ENCODE measurements at places on chromosomes 13 and 19.

DNA sequence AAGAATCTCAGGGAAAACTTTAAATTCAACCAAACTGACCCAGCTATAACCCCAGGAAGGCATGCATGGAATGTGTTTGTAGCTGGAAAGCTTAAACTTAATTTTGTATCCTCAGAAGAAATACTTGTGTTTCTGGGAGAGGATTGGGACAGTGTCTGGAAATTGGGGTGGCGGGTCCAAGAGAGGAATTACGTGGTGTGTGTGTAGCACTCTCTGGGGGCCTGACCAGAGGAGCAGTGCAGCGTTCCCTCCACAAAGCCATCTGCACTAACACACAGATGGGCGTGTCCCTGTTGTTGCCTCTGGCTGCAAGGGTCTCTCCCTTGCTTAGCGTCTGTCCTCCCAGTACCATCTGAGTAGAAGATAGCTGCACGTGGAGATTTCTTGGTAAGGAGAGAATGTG lies 6.4 kb downstream of the GARRE1 start:
- DNase-seq: no peak

DNA sequence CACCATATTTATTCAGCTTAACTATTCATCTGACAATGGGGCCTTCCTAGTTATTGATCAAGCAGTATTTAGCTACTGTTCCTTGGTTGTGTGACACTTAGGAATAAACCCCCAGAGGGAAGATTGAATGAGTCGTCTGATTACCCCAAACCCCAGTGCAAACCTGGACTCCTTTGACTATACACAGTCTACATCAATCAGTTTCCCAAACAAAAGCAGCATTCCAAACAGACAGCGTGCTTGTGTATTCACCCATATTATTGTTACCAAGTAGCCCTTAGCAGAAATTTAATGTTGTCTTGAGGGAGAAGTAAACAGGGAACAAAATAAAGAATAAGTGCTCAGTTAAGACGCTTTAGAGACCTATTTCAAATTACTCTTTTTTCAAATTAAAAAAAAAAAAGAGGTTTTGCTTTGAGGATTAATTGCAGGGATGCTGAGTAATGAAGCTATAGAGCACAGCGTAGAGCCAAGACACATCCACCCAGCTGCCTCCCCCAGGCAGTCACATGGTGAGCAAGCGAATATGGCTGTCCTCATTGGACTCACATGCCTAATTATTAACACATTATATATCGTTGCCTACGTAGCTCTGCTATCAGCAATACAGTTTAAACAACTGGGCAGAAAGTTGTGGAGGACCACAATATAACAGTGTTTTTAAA lies 14.7 kb upstream of the B3GLCT start:
- no peak for DNase-seq

DNA sequence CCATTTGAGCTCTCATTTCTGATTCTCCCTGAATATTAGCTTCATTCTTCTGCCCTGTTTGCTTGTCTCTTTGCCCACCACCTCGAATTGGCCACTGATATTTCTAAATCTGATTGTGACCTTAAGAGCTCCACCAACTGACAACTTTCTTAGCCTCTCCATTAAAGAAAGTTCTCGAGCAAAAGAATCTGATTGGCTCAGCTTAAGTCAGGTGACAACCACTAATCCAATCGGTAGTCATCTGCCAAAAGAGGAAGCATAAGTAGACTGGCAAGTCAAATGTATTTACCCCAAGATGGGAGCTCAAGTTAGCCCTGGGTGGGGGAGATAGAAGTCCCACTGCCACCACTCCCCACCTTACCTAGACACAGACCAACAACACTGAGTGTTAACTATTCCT lies 41.5 kb downstream of the NOTCH3 start:
- no peak for DNase-seq

DNA sequence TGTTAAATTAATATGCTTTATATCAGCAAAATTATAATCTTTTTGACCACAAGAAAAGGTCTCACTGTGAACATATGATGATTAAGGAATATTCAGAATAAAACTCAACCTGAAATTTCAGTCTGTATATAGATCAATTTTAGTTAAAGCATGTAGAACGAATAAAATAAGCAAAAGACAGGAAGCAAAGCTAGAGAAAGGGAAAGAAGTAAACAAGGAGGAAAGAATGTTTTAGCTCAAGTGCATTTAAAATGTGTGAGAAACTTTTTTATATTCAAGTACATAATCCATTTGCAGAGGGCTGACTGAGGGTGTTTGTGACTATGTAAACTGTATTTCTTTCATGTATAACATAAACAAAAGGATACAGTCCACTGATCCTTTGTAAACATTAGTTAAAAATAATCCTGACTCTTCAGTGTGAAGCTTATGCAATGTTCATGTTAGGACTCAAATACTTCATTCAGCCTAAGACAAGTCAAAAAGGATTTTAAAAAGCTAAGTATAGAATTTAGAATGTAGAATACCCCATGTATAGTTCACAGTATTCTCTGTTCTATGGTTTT lies 472.1 kb downstream of the DIAPH3 start:
- no peak for DNase-seq

DNA sequence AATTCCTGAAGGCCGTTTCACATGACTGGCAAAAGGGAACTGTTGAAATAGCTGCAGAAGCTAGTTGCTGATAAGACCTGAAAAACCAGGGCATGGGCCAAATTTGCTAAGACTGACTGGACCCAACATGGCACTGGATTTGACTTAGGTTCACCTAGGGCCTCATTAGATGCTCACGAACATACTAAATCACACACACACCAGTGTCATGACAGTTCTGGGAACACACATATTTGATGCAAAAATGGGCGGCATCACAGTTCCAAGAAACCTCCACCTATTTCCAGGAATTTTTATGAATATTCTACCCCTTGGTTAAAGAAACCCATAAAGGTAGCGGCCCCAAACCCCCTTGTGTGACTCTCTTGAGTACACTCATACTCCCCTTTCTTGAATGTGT lies 99.6 kb upstream of the OBI1 start:
- no peak for DNase-seq

DNA sequence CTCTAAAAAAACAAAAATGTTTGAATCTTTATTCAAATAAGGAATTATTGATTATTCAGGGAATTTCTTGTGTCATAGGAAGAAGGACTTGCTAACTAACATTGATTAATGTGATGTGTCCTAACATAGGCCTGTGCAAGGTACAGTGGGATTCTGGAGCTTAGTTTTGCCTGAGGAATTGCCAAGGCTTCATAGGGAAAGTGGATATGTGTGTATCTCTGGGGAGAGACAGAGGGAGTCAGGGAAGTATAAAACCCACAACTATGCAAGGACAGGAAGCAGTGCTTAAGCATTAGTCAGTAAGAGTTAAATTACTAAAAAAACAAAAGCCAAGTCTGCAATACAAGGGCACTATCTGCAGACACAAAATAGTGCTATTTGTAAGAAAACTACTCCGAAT lies 59.6 kb downstream of the WDFY2 start:
- no peak for DNase-seq

GRCh38 chr13:32426191-32426989 lies 1.5 kb downstream of the N4BP2L1 start:
- no peak for DNase-seq

DNA sequence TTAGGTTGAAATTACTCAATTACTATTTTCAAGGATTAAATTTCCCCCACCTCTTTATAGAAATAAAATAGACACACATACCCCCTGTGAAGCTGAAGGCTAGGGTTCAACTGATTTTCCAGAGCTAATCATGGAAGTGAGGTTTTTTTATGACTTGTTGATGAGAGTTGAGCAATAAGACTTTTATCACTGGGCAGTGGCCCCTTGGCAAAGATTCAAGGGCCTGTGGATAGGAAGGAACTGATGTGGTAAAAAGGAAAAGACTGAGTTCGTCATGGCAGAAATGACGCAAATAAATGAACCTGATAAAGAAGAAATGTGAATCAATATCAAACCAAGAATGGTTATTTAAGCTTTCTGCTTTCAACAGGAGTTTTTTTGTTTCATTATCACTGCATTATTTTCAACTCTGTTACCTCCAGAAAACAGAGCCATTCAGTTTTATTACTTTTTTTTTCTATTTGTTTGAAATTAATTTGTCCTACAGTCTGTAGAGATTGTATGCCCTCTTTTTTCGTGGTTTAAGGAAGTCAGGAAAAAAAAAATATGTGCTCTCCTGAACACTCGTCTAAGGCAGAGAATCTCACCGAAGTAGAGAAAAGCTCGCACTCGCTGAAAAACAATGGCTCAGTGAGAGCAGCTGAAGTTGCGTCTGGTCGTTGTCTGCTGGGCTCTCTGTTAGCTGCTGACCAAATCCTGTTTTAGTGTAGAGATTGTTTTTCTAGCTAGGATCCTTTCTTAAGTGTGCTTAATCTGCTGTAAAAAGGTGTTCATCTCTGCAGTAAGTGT lies 38.9 kb downstream of the STOML3 start:
- DNase-seq: no peak

DNA sequence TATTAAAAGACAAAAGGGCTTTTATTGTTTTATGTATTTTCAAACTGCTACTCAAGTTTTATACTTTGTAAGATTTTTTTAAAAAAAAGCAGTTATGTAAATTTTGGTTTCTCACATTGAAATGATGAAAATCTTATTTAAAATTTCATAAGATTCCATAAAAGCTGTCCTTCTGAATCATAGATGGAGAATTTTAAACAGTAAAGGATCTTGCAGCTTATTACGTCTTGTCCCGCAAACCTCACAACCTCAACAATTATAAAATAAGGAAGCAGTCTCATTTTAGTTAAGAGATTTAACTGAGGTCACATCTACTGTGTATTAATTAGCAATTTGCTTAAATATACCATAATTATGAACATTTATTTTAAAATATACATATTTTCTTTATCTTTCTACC lies 581.0 kb upstream of the SPRY2 start:
- DNase-seq: no peak

DNA sequence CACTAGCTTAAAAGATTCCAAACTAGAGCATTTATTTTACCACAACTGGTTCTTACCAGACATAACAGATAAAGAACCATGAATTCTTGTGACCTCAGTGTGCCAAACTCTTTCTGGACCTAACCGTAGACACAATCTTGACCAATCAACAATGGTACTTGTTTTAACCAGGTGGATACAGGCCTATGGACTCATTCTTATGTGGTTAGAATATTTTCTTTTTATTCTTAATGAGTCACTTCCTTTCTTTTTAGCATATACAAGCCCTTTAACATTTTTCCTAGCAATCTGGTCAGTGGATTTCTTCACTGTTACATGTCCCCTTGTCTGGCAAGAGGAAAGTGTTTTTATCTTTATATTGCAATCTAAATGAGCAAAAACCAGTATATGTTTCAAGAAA lies 792.1 kb upstream of the SPRY2 start:
- DNase-seq: no peak

DNA sequence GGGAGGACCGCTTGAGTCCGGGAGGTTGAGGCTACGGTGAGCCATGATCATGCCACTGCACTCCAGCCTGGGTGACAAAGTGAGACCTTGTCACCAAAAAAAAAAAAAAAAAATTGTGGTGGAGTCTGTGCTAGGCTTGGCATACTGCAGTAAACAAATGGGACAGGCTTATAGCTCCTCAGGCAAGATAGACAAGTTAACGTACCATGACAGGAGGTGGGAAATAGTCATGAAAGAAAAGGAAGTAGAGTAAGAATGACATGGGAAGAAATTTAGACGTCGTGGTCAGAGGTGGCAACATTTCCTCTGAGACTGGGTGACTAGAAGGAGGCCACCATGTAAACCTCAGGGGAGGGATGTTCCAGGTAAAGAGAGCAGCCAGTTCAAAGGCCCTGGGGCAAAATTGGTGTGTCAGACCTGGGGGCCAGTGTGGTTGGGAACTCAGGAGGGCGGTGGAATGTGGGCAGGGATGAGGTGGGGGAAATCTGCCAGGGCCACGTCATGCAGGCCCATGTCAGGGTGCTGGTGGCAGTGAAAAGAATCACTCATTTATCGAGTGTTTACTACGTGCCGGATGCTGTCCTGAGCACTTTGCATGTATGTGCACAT lies 5.6 kb downstream of the SNRPA start:
- no peak for DNase-seq

GRCh38 chr13:52749419-52749818 lies 9.8 kb upstream of the CNMD start:
- DNase-seq: no peak

DNA sequence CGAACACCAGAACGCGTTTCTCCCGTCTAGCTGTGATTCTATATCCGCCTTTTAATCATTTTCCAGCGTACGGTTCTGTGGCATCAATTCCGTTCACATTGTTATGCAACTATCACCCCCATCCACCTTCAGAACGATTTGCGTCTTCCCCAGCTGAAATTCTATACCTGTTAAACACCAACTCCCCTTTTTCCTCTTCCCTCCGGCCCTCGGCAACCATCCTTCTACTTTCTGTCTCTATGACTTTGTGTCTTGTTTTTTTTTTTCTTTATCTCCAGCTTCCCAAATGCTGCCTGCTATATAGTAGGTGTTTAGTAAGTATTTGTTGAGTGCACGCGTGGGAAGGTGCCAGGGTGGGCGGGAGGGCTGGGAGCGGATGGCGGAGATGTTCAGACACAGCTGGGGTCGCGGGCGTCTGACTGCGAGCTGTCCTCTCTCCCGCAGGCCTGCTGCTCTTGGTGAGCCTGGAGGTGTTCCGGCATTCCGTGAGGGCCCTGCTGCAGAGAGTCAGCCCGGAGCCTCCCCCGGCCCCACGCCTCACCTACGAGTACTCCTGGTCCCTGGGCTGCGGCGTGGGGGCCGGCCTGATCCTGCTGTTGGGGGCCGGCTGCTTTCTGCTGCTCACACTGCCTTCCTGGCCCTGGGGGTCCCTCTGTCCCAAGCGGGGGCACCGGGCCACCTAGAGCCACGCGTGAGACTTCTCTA lies 20.2 kb downstream of the CACNG6 start:
- DNase-seq: no peak

- DNase-seq: no peak
Measured at GRCh38 chr19:14091081-14091812, 696 bp upstream of the SAMD1 start.

GRCh38 chr13:51879133-51879532 lies 17.4 kb downstream of the CCDC70 start:
- no peak for DNase-seq

- DNase-seq: no peak
Measured at GRCh38 chr13:19155321-19155861, 26.2 kb downstream of the TUBA3C start.

DNA sequence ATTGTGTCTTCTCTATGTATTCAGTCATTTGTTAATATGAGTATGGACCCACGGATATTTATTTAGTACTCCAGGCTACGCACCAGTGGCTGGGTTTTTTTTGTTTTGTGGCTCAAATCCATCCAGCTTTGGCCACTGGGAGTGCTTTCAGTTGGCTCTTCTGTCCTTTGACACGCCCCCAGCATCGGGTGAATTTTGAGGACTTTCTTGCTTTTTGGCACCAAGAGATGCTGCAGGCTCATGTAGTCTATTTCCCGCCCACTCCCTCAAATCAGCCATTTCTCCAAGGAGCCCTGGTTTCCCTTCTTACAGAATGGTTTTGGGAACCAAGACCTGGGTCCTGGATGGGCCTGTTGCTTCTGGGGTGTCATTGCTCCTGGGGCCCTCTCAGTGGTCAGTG lies 55.8 kb downstream of the SMARCA4 start:
- no peak for DNase-seq

- no peak for DNase-seq
Measured at GRCh38 chr19:12763100-12763499, 11.5 kb downstream of the BEST2 start.

Data from NCI-H187 treated with DMSO at 0.1 percent for 48 hours (cell line).